NCI-H774 (cell line): ENCODE measurements at places on chromosomes 7 and 10.

DNA sequence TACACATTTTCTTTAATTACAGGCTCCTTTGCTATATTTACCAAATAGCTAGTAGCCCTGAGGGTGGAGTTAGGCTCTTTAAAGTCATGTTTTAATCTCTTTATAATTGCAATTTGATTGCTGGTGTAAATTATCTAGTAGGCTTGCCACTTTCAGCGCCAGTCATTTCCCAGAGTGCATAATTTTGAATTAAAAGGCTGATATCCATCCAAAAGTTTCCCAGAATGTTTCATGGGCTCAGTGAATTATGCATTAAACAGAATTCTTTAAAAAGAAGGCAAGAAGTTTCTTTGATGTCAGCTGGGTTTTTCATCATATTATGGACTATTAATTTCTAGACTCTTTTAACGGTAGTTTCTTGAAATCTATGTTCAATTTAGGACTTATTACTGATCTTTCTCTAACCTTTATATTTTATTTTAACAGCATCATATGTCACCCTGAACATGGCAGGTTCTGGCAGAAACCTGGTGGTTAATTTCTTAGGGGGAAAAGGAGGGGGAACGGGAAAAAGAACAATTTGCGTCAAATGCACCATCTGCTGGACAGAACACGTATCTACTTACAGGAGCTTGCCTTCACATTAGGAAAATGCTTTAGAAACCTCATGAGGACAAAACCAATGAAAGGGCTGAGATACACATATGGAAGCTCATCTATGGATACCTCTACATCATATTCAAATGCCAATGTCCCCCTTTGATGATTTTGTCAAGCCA lies 171.1 kb downstream of the GRM3 start:
- peak; percentile 2 for DNase-seq

DNA sequence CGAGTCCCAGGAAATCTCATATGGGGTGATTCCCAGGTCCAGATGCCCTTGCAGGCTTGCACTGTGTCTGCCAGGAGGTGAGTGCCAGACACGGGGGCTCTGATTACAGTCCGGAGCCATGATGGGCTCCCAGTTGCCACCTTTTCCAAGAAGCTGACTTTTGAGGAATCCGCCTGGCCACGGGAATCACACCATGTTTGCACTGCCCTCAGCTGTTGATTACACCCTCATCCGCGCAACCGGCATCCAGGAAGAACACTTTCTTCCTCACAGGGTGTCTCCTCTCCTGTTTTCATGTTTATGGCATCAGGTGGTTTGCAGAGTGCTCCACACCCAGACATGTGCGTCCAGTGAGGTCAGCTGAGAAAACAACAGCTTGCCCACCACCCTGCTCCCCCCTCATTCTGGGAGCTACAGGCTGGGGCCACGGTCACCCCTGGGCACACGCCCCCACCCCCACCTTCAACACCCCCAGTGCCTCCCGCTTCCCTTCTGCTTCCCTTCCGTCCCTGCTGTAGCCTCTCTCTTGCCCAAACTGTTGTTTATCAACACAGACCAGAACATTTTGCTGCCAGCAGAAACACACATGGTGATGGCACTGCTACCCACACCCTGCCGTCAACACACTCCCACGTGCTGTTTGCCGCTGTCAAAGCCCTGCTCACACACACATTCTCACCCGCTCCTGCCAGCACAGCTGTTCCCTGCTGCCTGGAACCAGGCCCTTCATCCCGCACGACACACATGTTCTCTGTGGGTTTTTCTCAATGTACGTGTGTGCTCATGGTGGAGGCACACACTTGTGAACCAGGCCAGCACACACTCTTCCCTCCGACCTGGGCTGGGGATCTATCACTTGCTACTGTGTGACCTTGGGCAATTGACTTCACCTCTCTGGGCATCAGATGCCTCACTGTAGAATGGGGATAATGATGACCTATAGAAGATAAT lies 35.8 kb downstream of the DDIT4 start:
- DNase-seq = no peak

- peak; percentile 46 for DNase-seq
These were observed at the start of the genes VTI1A and ZDHHC6 for GRCh38 chr10:112446855-112447619. VTI1A (plus strand) TSS chr10:112447215; CDS start chr10:112447374, 159 bp downstream. ZDHHC6 (minus strand) TSS chr10:112446914; CDS start chr10:112445436, 1,478 bp downstream.

DNA sequence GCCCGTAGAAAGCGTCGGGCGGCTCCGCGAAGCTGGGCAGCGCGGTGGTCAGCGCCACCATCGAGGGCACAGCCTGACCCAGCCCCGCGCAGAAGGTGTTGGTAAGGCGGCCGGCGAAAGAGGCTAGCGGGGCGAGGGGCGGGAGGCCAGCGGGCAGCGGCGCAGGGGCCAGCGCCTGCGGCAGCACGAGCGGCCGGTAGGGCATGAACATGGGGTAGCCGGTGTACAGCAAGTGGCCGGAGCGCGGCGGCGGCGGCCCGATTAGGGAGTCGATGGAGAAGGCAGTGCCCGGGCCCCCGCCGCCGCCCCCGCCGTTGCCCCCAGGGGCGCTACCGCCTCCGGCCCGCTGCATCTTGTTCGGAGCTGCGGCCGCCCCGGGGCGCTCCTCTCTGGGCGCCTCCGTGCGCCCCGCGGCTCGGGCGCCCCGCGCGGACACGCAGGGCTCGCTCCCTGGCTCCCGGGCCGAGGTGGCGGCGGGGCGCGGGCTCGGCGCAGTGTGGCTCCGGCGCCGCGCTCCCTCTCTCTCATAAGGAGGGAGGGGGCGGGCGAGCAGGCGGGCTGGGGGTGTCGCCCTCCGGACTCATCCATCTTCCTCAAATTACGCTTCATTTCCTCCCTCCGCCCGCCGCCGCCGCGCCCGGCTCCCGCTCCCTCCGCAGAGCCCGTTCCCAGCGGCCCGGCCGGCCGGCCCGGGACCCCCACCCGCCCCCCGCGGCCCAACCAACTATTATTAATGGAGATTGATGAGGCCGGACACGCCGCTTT lies at the start of gene GBX1:
GBX1 (minus strand) TSS at position 498 of the 765 bp plus-strand sequence; CDS start at position 352, 146 bp downstream.
- no peak for DNase-seq
